SK-N-MC (cell line): ENCODE measurements at places on chromosomes 12 and 14.

GRCh38 chr12:52193991-52194390, 2.2 kb upstream of the KRT80 start:
- DNase-seq = no peak

GRCh38 chr14:21072031-21072473, 1.9 kb downstream of the ARHGEF40 start:
- DNase-seq = no peak

DNA sequence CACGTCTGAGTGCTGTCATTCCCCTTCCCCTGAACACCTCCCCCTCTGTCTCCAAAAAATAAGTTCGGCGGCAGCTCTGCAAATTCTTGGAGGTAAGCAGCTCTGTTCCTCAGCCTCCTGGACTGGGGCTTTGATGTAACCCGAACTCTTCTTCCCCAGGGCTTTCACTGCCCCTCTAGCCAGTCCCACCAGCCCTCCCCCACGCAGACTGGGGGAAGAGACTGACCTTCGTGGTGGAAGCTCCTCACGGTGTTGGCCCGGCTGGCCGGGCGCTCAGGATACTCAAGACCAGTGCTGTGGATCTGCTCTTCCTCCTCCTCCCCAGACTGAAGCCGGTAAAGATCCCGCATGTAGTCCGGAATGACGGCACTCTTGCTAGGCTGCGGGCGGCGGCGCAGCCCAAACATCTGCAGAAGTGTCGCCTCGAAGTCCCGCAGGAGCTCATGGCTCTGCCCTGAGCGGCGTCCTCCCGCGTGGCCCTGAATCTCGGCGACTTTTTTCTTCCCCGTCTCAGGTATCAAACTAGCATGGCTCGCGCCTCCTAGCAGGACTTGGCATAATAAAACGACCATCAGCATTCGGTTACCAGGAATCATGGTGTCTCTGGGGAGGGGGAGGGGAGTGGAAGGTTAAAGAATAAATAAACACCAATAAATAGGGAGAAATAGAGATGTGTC, 4.9 kb downstream of the BMP4 start:
- DNase-seq = no peak

- no peak for DNase-seq
Observed at GRCh38 chr12:79012636-79013035, 148.1 kb downstream of the SYT1 start.

GRCh38 chr14:90368946-90369721, 27.7 kb upstream of the CALM1 start:
- no peak for DNase-seq

GRCh38 chr12:7498809-7499208, 4.8 kb downstream of the CD163 start:
- DNase-seq = peak; percentile 58

DNA sequence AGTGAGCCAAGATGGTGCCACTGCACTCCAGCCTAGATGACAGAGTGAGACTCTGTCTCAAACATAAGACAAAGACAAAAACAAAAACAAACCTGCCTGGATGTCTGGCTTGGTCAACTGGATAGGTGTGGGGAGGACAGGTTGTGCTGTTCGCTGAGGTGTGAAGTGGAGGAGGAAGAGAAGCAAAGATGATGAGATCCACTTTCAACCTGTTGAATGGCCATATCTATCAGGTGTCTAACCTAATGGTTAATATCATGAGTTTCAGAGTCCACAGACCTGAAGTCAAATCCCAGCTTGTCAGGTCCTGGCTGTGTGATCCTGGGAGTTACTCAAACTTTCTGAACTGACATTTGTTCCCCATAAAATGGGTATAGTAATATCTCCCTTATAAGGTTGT, 9.7 kb upstream of the CCDC177 start:
- DNase-seq = no peak

DNA sequence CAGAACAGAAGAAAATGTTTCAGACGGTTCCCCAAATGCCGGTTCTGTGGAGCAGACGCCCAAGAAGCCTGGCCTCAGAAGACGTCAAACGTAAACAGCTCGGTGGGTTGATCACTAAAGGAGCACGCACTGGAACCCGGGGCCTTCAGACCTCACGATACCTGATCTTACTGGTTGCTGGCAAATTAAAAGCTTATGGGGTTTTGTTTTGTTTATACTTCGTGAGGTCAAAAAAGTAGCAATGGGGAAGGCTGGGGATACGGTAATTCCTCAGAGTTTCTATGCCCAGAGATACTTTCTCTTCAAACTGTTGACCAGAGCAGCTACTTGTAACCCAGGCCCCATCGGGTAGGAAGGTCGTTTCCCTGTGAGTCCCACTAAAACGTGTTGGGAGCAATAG, 1.7 kb downstream of the CDKN1B start:
- DNase-seq = no peak

DNA sequence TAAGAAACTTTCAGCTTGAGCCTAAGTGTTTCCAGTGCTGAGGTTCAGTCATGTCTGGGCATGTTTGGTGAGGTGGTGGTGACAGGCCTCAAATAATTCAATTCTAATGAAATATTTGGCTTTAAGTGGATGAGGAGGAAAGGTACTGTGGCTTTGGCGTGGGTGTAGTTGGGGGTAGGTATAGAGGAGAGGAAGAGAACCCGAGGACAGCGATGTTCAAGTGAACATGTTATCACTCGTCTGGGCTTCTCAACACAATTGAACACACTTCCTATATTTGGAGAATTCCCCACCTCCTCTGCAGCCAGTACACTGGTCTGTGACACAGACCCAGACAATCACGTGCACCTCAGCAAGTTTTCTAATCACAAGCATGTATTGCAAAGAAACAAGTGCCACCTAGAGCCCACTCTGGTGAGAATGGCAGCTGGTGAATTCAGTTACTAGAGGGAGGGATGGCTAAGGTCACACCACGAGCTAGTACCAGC, 53.0 kb downstream of the IFNG-AS1 start:
- no peak for DNase-seq

DNA sequence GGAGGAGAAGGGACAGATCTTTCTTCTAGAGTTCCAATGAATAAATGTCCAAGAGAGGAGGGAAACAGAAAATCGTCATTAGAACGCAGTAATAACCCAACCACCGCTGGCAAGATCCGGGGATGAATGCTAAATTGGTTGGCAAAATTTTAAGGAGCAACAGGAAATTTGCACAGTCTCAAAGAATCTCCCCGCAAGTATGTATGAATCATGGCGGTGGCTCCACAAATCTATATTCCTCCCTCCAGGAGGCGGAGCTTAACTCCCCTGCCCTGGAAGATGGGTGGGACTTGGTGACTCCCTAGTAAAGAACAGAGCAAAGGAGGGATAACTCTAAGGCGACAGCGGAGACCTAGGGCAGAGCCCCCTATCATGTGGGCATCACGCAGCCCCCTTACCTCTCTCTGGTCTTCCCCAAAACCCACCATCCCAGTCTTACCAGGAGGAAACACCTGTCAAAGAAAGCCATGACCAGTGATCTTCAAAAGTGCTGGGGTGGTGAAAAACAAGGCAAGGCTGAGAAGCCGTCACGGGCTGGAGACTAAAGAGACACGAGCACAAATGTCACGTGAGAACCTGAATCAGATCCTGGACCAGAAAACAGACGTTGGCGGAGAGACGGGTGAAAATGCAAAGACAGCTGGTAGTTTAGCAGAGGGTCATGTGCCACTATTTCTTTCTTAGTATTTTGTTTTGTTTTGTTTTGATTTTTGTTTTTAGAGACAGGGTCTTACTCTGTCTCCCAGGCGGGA, 125.8 kb downstream of the NCOR2 start:
- peak; percentile 24 for DNase-seq

- no peak for DNase-seq
Observed at GRCh38 chr12:22529281-22530060, 14.9 kb downstream of the C2CD5 start.

GRCh38 chr12:92442782-92443181, 260.0 kb upstream of the PLEKHG7 start:
- DNase-seq = no peak
